WTC11 (cell line): ENCODE measurements at places on chromosomes 16 and 17.
A peak's percentile ranks its signal among the peaks of the same experiment; 100 is the strongest.

- DNase-seq = no peak
These were observed 2.7 kb downstream of the LITAF start for GRCh38 chr16:11583889-11584565.

DNA sequence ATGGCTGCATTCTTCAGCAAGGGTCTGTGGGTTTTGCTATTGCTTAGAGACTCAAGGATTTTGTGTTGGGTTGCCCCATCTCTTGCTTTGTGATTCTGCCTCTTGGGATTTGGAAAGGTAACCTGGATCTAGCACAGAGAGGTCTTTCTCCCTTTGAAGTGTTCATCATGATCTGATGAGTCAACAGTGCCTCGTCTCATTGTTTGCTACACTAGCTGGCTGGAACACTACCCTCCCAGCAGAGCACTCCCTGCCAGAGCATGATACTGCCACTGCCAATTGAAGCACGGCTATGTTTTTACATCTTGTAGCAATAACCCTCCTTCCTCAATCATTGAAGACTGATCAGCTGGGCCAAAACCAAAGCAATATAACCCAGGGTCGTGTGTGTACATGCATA, 361.0 kb downstream of the CDH13 start:
- no peak for DNase-seq

GRCh38 chr17:76523084-76524037, 14.1 kb downstream of the CYGB start:
- DNase-seq = peak; percentile 88

DNA sequence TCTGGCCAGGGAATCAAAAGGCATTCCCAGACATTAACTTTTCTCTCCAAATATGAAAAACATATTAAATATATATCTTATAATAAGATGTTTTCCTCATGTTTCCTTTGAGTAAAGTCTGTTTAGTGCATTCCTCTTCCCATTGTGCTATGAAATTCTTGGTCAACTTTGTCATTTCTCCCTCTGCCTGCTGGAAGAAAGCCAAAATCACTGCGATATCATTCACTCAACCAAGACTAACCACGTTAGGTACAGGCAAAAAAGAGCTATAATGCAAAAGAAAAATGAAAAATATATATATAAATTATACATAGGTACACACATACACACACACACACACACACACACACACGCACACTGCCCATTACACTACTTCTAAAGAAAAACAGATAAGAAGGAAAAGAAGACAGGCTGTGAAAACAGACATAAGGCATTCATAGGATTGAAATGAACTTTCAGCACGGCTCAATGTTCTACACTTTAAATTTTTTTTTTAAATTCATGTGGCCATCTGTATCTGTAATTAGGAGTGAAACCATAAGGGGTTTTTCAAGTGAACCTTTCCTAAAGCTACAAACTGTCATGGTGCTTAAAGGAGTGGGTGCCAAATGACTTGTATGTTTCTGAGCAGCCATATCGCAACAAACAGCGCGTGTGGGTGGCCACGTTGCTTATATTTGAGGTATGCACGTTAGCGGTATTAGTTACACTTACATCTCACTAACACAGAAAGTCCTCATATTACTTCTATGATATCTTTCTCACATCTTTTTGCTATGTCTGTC, 71.6 kb upstream of the PSMD7 start:
- DNase-seq = no peak

GRCh38 chr16:14172200-14172809, 101.2 kb downstream of the MRTFB start:
- DNase-seq = no peak

DNA sequence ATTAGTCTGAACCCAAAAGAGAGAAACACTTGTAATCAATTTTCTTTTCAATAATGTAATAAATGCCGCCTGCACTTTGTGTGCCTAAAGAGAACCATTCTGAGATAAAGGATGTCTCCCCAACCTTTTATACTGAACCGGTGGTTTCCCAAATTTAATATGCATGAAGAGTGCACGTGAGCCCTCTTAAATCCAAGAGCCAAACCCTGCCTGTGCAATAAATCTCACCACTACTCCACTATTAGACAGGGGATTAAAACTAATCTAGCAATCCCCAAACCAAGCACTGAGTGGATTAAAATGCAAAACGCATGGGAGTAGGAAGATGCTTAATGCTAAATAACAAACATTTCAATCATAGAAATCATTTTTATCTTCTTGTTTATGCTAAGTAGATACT, 351.0 kb upstream of the PSMD7 start:
- DNase-seq = no peak

GRCh38 chr16:84514874-84515835, 10.7 kb upstream of the MEAK7 start:
- DNase-seq = no peak

DNA sequence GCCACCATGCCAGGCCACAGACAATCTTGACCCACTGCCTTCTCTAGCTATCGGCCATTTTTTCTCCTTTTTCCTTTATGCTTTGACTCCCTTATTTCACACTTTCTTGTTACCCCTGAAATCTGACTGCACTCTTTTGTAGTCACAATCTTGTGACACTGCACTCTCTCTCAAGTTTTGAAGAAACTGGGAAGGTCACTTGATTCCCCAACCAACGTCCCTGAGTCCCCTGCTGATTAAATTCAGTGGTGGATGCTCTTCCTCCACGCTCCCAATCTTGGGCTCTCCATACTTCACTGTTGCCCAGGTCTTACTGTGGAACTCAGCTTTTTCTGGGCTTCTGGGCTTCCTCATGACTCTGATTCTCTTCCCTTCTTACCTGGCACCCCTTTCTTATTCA, 33.9 kb downstream of the PECAM1 start:
- no peak for DNase-seq

DNA sequence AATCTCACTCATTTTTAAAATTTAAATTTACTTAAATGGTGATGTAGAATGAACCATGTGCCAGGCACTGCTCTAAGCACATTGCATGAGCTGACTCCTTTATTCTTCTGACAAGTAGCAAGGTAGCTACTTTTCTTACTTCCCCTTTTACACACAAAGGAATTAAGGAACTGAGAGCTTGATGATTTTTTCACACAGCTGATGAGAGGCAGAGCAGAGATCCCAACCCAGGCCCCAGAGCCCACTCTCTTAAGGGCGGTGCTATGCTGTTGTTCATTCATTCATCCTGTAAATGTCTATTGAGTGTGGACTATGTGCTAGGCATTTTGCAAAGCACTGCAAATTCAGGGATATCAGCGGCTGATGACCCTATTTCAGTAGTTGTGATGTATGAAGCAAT, 17.9 kb downstream of the SEC14L5 start:
- DNase-seq = no peak

GRCh38 chr17:42271779-42272035, 4.5 kb downstream of the STAT5B start:
- DNase-seq = no peak

GRCh38 chr17:67470163-67470562, 93.1 kb downstream of the PITPNC1 start:
- DNase-seq = no peak

GRCh38 chr16:66703406-66704215, 7.1 kb upstream of the CMTM4 start:
- no peak for DNase-seq

- no peak for DNase-seq
These were observed 17.0 kb upstream of the RPL38 start for GRCh38 chr17:74186498-74186897.

DNA sequence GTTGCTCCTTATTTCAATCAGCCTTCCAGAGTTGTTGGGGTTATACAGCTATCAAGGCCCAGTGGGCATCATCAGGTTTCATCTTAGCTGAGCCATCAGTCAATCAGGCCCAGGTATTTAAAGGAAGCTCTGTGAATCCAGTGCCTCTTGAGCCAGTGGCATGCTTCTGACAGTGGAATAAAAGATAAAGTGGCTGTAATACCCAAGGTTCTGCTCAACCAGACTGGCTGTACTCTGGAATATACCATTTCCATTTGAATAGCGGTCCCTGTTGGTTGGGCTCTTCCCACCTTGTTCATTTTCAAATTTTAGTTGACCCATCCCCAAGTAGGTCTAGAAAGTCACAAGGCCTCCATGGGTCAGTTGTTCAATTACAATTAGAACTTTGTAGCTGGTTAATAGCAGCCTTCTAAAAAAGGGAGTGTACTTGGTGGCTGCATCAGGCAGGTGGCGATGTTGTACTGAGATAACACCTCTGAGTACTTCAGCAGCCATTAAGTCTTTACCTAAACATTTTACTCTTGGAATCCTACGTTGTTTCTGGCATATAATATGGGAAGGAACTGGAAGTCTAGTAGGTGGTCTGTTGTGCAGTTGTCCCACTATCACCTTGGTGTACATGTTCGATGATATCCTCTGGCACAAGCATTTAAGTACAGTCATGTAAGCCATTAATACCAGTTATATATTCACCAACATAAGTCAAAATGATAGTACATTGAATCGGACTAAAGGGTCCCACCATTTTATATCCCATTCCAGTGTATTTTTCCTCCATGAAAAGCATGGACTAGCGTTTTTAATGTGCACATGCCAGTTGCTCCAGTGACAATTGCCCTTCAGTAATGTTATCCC, 294.1 kb downstream of the BCAS3 start:
- DNase-seq = peak; percentile 49

GRCh38 chr16:49280105-49280741, 1.4 kb downstream of the CBLN1 start:
- peak; percentile 78 for DNase-seq

- DNase-seq = no peak
These were observed 27.9 kb downstream of the CPPED1 start for GRCh38 chr16:12775656-12776236.

DNA sequence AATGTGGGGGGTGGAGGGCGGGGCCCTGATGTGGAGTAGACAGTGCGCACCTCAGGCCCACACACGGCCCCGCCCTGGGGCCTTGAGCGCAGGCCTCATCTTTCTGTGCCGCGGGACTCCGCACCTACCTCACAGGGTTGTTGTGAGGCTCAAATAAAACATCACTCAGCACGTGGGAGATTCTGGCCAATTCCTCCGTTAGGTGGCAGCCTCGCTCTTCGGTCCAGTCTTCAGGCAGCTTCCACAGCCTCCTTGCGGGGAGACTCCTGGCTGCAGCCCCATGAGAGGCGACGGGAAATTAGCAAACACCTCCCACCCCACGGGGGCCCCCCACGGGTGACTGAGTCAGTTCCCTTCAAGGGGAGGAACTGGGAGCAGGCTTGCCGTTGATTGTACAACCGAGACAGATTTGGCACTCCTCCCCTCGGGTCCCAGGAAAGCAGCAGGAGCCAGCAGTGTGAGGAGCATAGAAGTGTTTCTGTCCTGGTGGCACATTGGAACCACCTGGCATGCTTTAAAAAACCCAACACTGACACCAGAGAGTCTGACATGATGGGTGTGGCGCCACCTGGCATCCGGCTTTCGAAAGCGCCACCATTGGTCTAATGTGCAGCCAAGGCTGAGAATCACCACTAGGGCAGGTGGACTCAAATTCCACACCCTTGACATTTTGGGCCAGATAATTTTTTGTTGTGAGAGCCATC, 7.6 kb downstream of the MRM1 start:
- peak; percentile 60 for DNase-seq

- DNase-seq = no peak
These were observed 39.1 kb downstream of the SPOP start for GRCh38 chr17:49638818-49639217.

DNA sequence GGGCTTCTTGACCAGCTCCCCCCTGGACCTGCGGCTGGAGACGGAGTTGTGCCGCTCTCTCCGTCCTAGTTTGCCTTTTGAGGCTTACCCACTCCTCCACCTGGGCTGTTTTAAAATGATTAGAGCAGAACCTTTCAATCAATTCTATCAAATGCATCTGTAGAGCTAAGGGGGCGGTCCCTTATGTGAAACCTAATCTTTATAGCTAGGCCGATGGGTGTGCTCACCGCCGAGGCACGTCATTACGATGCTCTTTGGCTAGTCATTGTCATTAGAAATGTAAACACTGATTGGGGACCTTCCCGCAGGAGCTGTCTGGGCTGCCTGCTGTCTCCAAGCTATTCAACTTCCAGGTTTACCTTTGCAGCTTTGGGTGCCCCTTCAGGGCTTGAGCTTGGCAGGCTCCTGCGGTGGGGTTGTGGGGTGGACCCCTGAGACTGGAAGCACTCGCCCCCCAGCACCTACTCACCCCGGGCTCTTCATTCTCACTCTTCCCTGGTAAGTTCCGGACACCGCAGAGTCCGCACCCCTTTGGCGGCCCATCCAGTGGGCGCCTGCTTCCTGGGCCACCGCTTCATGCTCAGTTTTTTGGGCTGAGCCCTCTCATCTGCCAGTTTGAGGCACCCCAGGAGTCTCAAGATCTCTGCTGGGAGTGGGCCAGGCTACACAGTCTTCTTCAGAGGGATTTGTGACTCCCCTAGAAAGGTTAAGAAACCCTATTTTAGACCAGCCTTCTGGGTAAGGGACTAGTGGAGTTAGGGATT, 20.9 kb upstream of the IL17C start:
- no peak for DNase-seq

DNA sequence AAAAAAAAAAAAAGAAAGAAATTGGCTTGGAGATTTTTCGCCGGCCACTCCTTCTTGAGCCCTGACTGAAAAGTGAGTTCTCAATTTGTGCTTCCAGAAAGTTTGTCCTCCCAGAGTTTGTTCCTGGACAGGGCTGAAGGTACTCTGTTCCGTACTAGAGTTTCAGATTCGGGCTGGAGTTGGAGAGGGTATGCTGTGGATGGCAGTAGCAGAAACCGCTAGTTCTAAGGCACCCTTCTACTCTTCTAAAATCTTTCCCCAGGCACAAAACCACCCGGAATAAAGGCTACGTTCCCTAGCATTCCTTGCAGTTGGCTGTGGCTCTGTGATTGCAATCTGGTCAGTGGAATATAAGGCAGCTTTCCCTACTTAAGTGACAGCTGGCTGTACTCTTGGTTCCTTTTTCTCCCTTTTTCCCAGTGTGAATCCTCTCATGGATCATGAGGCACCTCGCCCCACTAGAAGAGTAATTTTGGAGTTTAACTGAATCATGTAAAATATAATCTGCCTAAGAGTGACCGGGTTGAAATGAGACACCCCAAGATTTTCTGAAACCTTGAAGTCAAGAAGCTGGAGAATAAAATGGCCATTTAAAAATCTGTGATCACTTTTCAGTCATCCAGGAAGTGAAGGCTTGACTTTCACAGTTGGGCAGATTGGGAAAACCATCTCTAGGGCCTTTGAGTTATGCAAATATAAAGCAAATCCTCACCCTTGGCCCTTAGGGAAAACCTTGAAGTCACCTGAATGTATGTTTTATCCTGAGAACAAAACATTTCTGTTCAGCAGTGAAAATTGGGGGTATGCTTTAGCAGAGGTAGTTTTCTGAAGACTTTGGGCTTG, 901 bp upstream of the HEATR6 start:
- no peak for DNase-seq

GRCh38 chr17:1201132-1201702, 21.4 kb upstream of the ABR start:
- no peak for DNase-seq

- DNase-seq = peak; percentile 67
These were observed 4.3 kb upstream of the NAGLU start for GRCh38 chr17:42531455-42532354.
